Right atrium auricular region (tissue), 2 donors: ENCODE measurements at places on chromosomes 4 and X. TPM values are rescaled to one million over a fixed set of nuclear protein-coding genes. Genes with fewer than 3 reads are reported as not detected.
A peak's percentile ranks its signal among the peaks of the same experiment; 100 is the strongest.

CHRDL1 gene
- total RNA-seq = 10.4 TPM

RPS6KA6 gene
- 1.7 TPM for total RNA-seq

GRCh38 chrX:8988446-8988845 is 45.5 kb downstream of the FAM9B start:
- H3K27ac ChIP-seq = no peak overlapping the region
- no peaks in the 10 kb centered on the region for H3K27me3 ChIP-seq
- H3K4me1 ChIP-seq = no peaks in the 10 kb centered on the region

TKTL2 gene
- not detected for total RNA-seq

DNA sequence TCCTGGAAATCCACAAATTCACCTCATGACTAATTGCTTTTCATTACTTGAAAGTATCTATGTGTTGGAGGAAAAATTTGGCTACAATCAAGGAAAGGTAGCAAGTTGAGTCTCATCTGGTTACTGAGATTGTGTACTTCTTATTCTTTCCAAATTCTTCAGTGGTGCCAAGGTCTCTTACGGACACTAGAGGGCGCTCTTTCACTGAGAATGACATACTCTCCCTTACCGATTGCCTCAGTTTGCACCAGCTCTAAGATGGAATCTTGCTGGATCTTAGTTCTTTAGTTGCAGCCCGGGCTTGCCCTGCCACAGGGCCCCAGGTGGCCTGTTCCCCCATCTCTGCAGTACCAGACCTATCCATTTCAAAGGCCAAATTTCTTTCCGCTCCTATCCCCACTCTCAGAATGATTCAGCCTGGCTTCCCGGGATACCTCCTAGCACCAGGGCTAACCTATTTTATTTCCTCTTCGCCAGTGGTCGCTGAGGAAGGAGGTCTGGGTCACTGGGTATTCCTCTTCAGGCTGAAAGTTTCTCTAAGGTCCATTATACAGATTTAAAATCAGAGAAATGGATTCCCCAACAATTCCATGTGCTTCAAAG is 24.6 kb upstream of the GPR50 start:
- no peaks in the 10 kb centered on the region for H3K4me1 ChIP-seq
- H3K4me3 ChIP-seq = no peak overlapping the region

DNA sequence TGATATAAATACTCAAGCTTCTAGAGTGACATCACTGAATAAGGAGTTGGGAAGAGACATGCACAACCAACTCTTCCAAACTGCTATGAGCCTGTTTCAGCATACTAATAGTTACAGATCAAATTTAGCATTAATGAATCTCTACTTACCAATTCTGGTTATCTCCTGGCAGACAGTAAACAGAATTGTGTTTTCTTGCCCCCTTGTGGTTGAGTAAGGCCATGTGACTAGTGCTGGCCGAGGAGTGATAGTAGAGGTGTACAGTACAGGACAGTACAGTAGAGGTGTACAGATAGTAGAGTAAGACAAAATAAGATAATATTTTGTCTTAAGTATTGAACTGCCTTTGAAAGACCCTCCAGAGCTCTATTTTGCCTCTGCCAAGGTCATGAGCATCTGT is 681.4 kb downstream of the GABRG1 start:
- no peak overlapping the region for H3K4me3 ChIP-seq
- no peak overlapping the region for H3K27ac ChIP-seq
- no peaks in the 10 kb centered on the region for H3K27me3 ChIP-seq

RTL5 gene
- total RNA-seq = 1.5 TPM

DNA sequence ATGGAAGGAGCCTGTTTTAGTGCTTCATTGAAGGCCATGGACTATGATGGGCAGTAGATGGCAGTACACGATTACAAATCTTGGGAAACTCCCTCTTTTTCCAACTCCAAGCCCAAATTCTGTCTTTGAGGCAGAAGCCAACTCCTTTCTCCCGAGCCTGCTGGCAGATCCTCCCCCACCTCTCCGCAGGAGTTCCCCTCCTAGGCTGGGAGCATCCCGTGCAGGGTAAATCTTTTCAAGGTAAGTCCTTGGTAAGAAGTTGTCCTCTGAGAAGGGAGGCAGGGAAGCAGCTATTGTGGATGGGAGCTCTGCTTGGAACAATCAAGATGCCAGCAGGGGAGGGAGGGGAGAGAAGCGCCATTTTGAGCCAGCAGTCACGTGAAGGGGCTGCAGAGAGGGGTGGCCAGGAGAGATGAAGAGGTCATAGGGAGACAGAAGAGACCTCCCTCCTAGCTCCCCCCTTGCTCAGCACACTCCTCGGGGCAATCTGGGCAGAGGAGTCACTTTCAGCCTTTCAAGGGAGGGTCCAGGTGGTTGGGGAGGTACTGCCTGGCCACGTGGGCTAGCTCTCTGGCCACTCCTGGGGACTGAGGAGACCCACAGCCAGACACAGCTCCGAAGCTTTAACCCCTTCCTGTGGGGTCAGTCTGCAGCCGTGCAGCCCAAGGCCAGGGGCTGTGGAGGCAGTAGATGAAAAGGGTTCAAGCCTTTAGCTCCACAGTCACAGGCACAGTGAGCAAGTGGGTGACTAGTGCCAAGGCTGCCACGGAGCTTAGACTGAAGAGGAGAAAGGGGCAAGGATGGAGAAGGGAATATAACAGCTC is 9.6 kb downstream of the CC2D2A start:
- no peak for DNase-seq
- no peaks in the 10 kb centered on the region for H3K36me3 ChIP-seq

- no peaks in the 10 kb centered on the region for H3K27me3 ChIP-seq
- no peaks in the 10 kb centered on the region for H3K36me3 ChIP-seq
- H3K4me3 ChIP-seq = no peak overlapping the region
- H3K27ac ChIP-seq = no peak overlapping the region
- DNase-seq = no peak
These were observed 11.0 kb upstream of the CLDN24 start for GRCh38 chr4:183333202-183333601.

CT45A5 gene
- total RNA-seq = not detected

- no peaks in the 10 kb centered on the region for H3K36me3 ChIP-seq
- H3K27ac ChIP-seq = no peak overlapping the region
- H3K4me3 ChIP-seq = no peak overlapping the region
- H3K4me1 ChIP-seq = no peaks in the 10 kb centered on the region
- no peak for DNase-seq
- no peaks in the 10 kb centered on the region for H3K27me3 ChIP-seq
These were observed 94.9 kb downstream of the ADRA2C start for GRCh38 chr4:3860913-3861636.

KLKB1 gene
- total RNA-seq = 0.75 TPM

GRCh38 chrX:129116676-129117470 is 406.4 kb downstream of the SMARCA1 start:
- no peaks in the 10 kb centered on the region for H3K4me1 ChIP-seq
- H3K27ac ChIP-seq = no peak overlapping the region
- no peaks in the 10 kb centered on the region for H3K27me3 ChIP-seq
- no peaks in the 10 kb centered on the region for H3K36me3 ChIP-seq
- no peak for DNase-seq

GRCh38 chr4:146477054-146477453 is 44.7 kb downstream of the SLC10A7 start:
- no peaks in the 10 kb centered on the region for H3K36me3 ChIP-seq
- H3K27me3 ChIP-seq = no peaks in the 10 kb centered on the region
- H3K4me1 ChIP-seq = no peaks in the 10 kb centered on the region
- no peak overlapping the region for H3K4me3 ChIP-seq

GRCh38 chr4:109648266-109648996 is 54.8 kb downstream of the CASP6 start:
- DNase-seq = no peak
- H3K27ac ChIP-seq = no peak overlapping the region
- H3K4me1 ChIP-seq = no peaks in the 10 kb centered on the region

TEC gene
- total RNA-seq = 1.1 TPM

GRCh38 chr4:124868495-124868894 is 156.0 kb upstream of the ANKRD50 start:
- no peaks in the 10 kb centered on the region for H3K36me3 ChIP-seq
- no peaks in the 10 kb centered on the region for H3K4me1 ChIP-seq
- no peak overlapping the region for H3K4me3 ChIP-seq
- H3K27me3 ChIP-seq = no peaks in the 10 kb centered on the region
- H3K27ac ChIP-seq = no peak overlapping the region

DNA sequence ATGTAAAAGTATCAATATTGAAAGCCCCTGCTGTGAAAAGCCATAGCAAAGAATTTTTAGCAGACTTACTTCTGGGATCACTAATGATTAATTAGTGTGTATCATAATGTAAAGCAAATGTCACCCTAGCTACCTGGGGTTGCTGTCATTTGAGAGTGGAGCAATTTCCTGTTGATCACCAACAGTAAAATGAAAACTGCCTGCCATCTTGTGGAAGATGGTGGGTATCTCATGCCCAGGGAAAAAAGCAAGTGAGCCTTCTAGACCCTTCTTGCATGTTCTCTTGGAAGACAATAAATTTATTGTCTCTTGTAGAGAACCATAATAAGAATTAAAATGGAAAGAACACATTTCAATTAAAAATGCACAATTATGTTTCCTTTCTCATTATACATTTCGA is 360.2 kb downstream of the ZIC3 start:
- no peaks in the 10 kb centered on the region for H3K36me3 ChIP-seq
- no peak overlapping the region for H3K27ac ChIP-seq
- no peak for DNase-seq
- no peaks in the 10 kb centered on the region for H3K27me3 ChIP-seq
- H3K4me3 ChIP-seq = no peak overlapping the region

GRCh38 chr4:13215560-13215959 is 268.6 kb downstream of the RAB28 start:
- no peak overlapping the region for H3K4me3 ChIP-seq
- H3K4me1 ChIP-seq = no peaks in the 10 kb centered on the region
- H3K27ac ChIP-seq = no peak overlapping the region
- no peaks in the 10 kb centered on the region for H3K27me3 ChIP-seq
- no peak for DNase-seq
- H3K36me3 ChIP-seq = no peaks in the 10 kb centered on the region

GRCh38 chrX:41300758-41301437 is 33.1 kb upstream of the DDX3X start:
- H3K4me1 ChIP-seq = no peaks in the 10 kb centered on the region
- H3K4me3 ChIP-seq = no peak overlapping the region
- no peak overlapping the region for H3K27ac ChIP-seq

CXCL13 gene
- total RNA-seq = not detected

PTCHD1 gene
- 0.20 TPM for total RNA-seq

GRCh38 chrX:122583551-122583950 is 600.5 kb upstream of the GRIA3 start:
- no peaks in the 10 kb centered on the region for H3K36me3 ChIP-seq
- DNase-seq = no peak
- no peaks in the 10 kb centered on the region for H3K4me1 ChIP-seq
- H3K27ac ChIP-seq = no peak overlapping the region

DNA sequence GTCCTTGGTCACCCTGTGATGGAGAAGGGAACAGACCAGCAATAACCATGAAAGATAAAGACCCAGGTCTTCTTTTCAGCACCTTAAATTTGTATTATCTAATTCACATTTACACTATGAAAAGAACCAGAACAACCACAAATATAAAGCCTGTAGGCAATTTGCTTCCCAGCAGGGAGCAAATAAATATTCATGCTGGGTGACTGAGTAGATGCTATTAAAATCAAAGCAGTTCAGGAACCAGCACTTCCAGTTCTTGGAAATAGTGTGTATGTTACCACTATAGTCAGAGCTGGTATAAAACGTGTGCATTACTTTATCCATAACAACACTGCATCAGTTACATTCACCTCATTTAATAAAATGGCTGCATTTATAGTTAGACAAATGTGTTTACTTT is 177.8 kb upstream of the ETNPPL start:
- no peaks in the 10 kb centered on the region for H3K36me3 ChIP-seq
- H3K27ac ChIP-seq = no peak overlapping the region
- H3K4me3 ChIP-seq = no peak overlapping the region
- H3K4me1 ChIP-seq = no peaks in the 10 kb centered on the region

DNA sequence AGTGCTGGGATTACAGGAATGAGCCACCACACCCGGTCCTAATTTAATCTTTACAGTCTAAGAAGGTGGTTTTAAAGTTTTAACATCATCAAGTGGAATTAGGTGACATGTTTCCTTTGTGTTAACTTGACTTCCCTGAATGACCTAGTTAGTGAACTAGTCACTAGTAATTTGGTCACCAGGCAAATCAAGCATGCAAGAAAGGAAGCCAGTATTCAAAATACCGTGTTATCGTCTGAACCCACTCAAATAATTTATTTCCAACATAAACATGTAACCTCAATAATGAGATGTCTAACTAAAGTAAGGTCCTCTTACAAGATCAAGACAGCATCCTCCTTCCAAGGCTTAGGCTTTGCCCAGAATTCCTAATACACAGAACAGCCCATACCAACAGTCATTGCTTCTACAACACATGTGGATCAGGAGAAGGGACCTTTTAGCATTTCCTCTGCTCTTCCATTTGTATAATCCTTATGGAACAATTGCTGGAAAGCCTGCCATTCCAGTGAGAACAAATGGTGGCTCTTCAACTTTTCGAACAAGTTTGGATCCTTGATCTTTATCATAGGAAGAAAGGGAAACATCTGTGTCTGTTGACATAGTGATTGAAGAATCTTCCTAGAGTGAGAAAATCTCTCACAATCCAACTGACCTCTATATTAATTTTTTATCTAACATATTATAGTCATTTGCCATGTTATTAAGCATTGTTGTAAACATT is 97.2 kb downstream of the ANXA3 start:
- no peaks in the 10 kb centered on the region for H3K36me3 ChIP-seq
- no peak overlapping the region for H3K4me3 ChIP-seq
- DNase-seq = no peak
- H3K4me1 ChIP-seq = peaks cover 40% of the 10 kb centered on the region
- no peaks in the 10 kb centered on the region for H3K27me3 ChIP-seq

GRCh38 chr4:84492737-84493091 is 6.4 kb downstream of the NKX6-1 start:
- H3K27me3 ChIP-seq = peaks cover 62% of the 10 kb centered on the region
- no peaks in the 10 kb centered on the region for H3K4me1 ChIP-seq
- no peak overlapping the region for H3K27ac ChIP-seq
- no peak overlapping the region for H3K4me3 ChIP-seq
- no peaks in the 10 kb centered on the region for H3K36me3 ChIP-seq
- no peak for DNase-seq

ZC4H2 gene
- 12.9 TPM for total RNA-seq

GRCh38 chr4:22667332-22667940 is 25.3 kb upstream of the GBA3 start:
- H3K27ac ChIP-seq = no peak overlapping the region
- H3K27me3 ChIP-seq = no peaks in the 10 kb centered on the region
- no peak overlapping the region for H3K4me3 ChIP-seq
- DNase-seq = no peak
- H3K4me1 ChIP-seq = no peaks in the 10 kb centered on the region
- no peaks in the 10 kb centered on the region for H3K36me3 ChIP-seq

GRCh38 chr4:44760142-44760898 is 34.0 kb upstream of the GNPDA2 start:
- H3K4me1 ChIP-seq = peaks cover 4% of the 10 kb centered on the region
- peak overlapping the region; percentile 37 for H3K27ac ChIP-seq
- no peaks in the 10 kb centered on the region for H3K27me3 ChIP-seq
- no peaks in the 10 kb centered on the region for H3K36me3 ChIP-seq
- no peak overlapping the region for H3K4me3 ChIP-seq

VCX3A gene
- total RNA-seq = not detected

DNA sequence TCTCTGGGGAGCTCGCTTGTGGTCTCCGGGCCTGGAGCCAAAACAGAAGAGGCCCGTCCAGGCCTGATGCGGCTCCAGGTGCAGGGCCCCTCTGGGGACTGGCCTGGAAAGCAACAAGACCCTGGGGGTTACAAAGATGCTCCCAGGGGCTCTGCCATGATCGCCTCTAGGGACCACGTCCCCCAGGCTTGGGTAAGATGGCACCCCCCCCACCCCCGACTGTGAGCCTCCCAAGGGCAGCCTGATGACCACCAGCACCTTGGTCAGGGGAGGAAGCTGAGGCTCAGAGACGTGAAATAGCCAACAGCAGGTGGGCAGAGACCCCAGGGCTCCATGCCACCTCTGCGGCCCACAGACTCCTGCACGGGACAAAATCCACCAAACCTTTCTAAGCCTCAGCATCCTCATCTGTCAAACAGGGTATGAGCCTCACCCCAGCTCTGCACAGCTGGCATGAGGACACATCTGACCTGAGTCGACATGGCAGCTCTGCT is 25.4 kb downstream of the C4orf50 start:
- H3K36me3 ChIP-seq = no peaks in the 10 kb centered on the region
- no peak overlapping the region for H3K27ac ChIP-seq
- no peak for DNase-seq
- H3K4me1 ChIP-seq = no peaks in the 10 kb centered on the region
